ENCODE measurements at places on chromosomes 1 and 21. TPM values are rescaled to one million over a fixed set of nuclear protein-coding genes. Genes with fewer than 3 reads are reported as not detected.

Gene SRP9
- total RNA-seq = 182 TPM

Gene SLC2A5
- 11.2 TPM for total RNA-seq

Gene TCHHL1
- total RNA-seq = not detected

Gene ISG15
- total RNA-seq = 4.3 TPM

Gene FAM89A
- 3.7 TPM for total RNA-seq

- DNase-seq = no peak
- H3K4me1 ChIP-seq = no peaks in the 10 kb centered on the region
- H3K27ac ChIP-seq = no peak overlapping the region
- no peaks in the 10 kb centered on the region for H3K36me3 ChIP-seq
- no peak overlapping the region for H3K4me3 ChIP-seq
Measured at GRCh38 chr1:31688233-31688918, 15.4 kb downstream of the COL16A1 start.

GRCh38 chr1:50358962-50359361 lies 64.3 kb downstream of the DMRTA2 start:
- peaks cover 13% of the 10 kb centered on the region for H3K27me3 ChIP-seq
- no peaks in the 10 kb centered on the region for H3K36me3 ChIP-seq
- H3K4me3 ChIP-seq = no peak overlapping the region
- DNase-seq = no peak
- H3K27ac ChIP-seq = no peak overlapping the region

DNA sequence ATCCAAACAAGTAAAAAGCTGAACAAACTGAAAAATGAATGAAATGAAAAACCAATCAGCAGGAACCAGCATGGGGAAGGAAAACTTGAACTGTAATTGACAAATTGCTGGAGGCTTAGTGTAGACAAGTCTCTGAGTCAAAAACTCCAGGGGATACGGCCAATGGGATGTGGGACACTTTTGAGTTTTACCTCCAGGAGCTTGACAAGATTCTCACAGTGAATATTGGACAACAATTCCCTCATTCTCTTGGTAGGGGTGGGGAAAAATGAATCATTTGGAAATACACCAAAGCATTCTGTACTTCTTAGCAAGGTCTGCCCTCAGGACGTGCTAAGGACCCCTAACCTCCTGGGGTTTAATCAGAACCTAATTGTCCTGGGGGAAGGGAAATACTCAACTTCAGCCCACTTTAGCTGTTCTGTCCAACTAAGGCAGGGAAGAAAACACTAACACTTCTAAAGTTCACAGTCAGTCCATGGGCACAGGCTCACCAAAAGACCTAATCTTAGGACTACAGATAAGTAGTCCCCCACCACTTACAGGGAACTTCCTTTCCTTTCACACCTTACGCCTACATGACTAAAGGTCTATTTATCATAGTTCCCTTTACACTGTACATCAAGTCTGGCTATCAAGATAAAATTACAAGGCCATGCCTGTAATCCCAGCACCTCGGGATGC lies 60.7 kb upstream of the CDC42BPA start:
- no peak overlapping the region for H3K4me3 ChIP-seq
- no peak for DNase-seq
- no peak overlapping the region for H3K27ac ChIP-seq
- no peaks in the 10 kb centered on the region for H3K36me3 ChIP-seq
- H3K27me3 ChIP-seq = no peaks in the 10 kb centered on the region
- H3K4me1 ChIP-seq = peaks cover 20% of the 10 kb centered on the region

DNA sequence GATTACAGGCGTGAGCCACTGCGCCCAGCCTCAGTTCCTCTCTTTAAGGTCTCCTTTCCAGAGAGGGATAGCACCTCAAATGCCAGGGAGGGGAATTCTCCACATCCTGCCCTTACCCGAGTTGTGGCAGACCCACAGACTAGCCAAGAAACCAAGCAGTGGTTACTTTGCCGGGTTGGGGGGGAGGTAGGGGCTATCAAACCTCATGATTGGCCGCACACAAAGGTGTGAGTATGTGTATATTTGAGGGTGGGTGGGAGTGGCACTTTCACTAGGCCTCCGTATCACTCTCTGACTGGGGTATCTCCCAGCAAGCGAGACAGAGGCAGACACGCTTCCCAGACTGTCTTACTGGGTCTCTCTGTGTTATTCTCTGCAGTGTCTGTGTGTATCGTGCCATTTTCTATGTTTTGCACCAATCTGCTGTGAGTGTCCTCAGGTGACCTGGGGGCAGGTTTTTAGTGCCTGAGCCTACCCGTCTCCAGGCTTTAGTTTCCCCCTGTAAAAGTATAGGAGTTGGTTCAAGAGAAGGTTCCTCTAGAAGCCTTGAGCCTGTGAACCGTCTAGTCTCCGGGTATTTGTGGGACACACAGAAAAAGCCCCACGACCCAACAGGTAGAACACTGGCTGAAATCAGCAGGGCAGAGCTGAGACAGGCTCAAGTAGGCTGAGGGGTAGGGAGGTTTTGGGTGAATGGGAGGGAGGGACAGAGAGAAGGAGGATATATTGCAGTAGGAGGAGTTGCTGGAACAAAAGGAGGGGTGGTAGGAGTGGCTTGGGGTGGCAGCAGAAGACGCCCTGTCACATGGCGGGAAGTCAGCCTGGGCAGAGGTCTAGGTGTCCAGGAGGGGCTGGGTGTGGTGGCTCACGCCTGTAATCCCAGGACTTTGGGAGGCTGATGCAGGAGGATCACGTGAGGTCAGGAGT lies 10.3 kb downstream of the LMNA start:
- H3K36me3 ChIP-seq = no peaks in the 10 kb centered on the region
- peaks cover 100% of the 10 kb centered on the region for H3K4me1 ChIP-seq
- peak; percentile 78 for DNase-seq
- H3K27ac ChIP-seq = peak overlapping the region; percentile 98
- peak overlapping the region; percentile 59 for H3K4me3 ChIP-seq

- no peak overlapping the region for H3K4me3 ChIP-seq
- H3K4me1 ChIP-seq = no peaks in the 10 kb centered on the region
- no peaks in the 10 kb centered on the region for H3K27me3 ChIP-seq
- no peaks in the 10 kb centered on the region for H3K36me3 ChIP-seq
Measured at GRCh38 chr1:24699628-24700027, 45.6 kb upstream of the CLIC4 start.

GRCh38 chr1:150409504-150410362 lies 45.8 kb downstream of the RPRD2 start:
- no peaks in the 10 kb centered on the region for H3K36me3 ChIP-seq
- no peak overlapping the region for H3K4me3 ChIP-seq
- H3K27ac ChIP-seq = no peak overlapping the region

DNA sequence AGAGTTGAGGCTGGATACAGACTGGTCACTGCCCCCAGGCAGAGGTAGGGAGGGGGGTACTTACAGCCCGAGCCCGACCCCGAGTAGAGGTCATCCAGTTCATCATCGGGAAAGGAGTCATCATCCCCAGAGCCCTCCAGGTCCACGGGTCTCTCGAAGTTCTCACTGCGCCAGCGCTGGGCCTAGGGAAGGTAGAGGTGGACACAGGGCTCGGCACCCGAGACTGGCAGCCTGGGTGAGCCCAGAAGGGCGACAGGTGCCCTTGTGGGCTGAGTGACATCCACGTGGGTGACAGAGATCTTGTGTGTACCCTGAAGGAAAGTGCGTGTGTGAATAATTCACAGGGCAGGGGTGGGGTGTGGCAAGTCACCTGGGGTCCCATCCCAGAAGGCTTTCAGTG lies 30.0 kb downstream of the SDC3 start:
- DNase-seq = no peak
- no peaks in the 10 kb centered on the region for H3K27me3 ChIP-seq
- no peaks in the 10 kb centered on the region for H3K4me1 ChIP-seq
- H3K4me3 ChIP-seq = no peak overlapping the region
- H3K36me3 ChIP-seq = no peaks in the 10 kb centered on the region

- H3K27me3 ChIP-seq = no peaks in the 10 kb centered on the region
- H3K4me3 ChIP-seq = no peak overlapping the region
- peaks cover 24% of the 10 kb centered on the region for H3K4me1 ChIP-seq
- H3K27ac ChIP-seq = no peak overlapping the region
Measured at GRCh38 chr1:56434025-56434424, 145.3 kb downstream of the PLPP3 start.

DNA sequence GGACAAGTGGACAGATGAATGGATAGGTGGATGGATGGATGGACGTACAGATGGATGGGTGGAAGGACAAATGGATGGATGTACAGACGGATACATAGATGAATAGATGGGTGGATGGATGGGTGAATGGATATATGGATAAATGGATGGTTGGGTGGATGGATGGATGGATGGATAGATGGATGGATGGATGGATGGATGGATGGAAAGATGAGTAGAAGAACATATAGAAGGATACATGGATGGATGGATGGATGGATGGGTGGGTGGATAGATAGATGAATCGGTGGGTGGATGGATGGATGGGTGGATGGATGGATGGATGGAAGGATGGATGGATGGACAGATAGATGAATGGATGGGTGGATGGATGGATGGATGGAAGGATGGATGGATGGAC lies 274.3 kb downstream of the KAZN start:
- H3K36me3 ChIP-seq = no peaks in the 10 kb centered on the region
- H3K4me1 ChIP-seq = no peaks in the 10 kb centered on the region
- H3K27ac ChIP-seq = no peak overlapping the region
- DNase-seq = no peak
- no peaks in the 10 kb centered on the region for H3K27me3 ChIP-seq
- H3K4me3 ChIP-seq = no peak overlapping the region

- H3K27me3 ChIP-seq = no peaks in the 10 kb centered on the region
- no peaks in the 10 kb centered on the region for H3K36me3 ChIP-seq
- peak overlapping the region; percentile 67 for H3K4me3 ChIP-seq
Measured at GRCh38 chr1:93177991-93178390, 2.2 kb downstream of the TMED5 start.

GRCh38 chr1:117675907-117676430 lies 70.1 kb downstream of the TENT5C start:
- no peak overlapping the region for H3K4me3 ChIP-seq
- no peaks in the 10 kb centered on the region for H3K36me3 ChIP-seq
- peak overlapping the region; percentile 84 for H3K27ac ChIP-seq
- H3K27me3 ChIP-seq = no peaks in the 10 kb centered on the region

- H3K4me3 ChIP-seq = no peak overlapping the region
- H3K4me1 ChIP-seq = peaks cover 21% of the 10 kb centered on the region
- DNase-seq = no peak
- peaks cover 6% of the 10 kb centered on the region for H3K36me3 ChIP-seq
Measured at GRCh38 chr1:193068013-193068412, 8.6 kb downstream of the RO60 start.

GRCh38 chr1:5707566-5708345 lies 284.5 kb downstream of the NPHP4 start:
- H3K4me1 ChIP-seq = no peaks in the 10 kb centered on the region
- H3K27me3 ChIP-seq = no peaks in the 10 kb centered on the region
- no peak overlapping the region for H3K27ac ChIP-seq
- no peaks in the 10 kb centered on the region for H3K36me3 ChIP-seq

DNA sequence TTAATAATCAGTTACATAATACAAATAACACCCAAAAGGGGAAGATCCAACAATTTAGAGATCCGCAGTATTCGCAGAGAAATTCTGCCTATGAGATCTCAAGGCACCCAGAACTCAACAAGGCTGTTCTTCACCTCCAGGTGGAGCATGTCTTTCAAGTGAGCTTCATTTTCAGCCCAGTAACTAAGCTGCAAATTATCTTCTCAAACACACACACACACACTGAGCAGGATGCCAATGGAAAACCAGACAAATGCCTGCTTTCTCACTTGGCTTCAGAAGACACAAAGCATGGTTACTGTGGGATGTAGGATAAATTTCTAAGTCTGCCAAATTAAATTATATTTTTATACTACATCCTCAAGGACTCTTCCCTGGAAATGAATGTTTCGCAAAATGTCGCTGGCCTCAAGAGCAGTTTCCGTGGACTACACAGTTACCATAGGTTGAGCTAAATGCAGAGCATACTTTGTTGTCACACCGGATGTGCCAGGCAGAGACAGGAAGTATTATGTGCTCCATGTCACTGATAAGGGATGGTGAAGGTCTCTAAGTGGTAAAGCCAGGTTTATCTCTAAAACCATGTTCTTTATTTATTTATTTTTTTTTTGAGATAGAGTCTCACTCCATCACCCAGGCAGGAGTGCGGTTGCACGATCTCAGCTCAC lies 30.3 kb downstream of the UBR4 start:
- DNase-seq = no peak
- H3K27ac ChIP-seq = no peak overlapping the region
- H3K4me3 ChIP-seq = no peak overlapping the region

DNA sequence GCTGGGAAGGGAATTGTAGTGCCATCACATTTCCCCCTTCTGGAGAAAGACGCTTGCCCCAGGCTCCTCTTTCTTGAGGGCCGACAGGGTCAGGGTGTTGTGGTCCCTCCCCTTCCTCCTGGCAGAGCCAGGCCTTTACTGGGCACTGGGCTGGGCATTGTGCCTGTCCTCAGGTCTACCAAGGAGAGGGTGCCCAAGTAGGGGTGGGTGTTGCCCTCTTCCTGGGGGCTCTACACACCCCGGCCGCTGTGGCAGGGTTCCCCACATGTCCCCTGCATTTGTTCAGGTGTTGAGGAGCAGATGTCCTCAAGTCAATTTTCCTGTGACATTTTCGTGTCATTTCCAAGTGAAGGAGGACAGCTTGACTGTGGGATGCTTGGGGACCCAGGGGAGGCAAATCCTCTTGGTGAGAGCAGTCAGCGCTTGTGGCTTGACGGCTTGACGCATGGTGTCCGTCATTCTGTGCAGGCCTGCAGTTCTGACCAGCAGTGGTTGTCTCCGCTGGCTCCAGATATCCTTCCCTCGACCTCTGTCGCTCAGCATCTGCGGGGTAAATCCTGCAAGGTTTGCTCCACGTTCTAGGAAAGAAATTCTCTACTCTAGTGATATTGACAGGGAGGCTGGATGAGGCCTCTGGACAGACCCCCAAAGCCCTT lies 181.9 kb upstream of the VAMP3 start:
- DNase-seq = no peak
- no peaks in the 10 kb centered on the region for H3K27me3 ChIP-seq
- H3K4me3 ChIP-seq = no peak overlapping the region
- H3K4me1 ChIP-seq = no peaks in the 10 kb centered on the region

DNA sequence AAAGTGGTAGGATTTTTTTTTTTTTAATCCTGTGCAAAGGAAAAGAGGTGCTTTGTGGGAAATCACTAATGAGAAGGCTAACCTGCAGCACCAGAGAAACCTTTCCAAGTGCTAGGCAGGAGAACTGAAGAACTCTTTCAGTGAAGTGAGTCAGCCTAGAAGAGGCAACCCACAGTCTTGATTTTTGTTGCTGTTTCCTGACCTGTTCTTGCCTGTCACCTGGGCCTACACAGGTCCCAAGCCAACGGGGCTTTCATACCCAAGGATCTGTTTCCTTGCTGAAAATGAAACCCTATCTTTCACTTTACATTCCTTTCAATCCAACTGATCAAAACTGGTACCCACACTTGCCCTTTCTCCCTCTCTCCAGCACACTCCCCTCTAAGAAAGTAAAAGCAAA lies 7.1 kb upstream of the IKBKE start:
- DNase-seq = no peak
- H3K36me3 ChIP-seq = no peaks in the 10 kb centered on the region
- H3K4me3 ChIP-seq = no peak overlapping the region

Data from gastrocnemius medialis (tissue), 4 donors.